Activated naive CD8-positive, alpha-beta T cell treated with anti-CD3 and anti-CD28 coated beads for 36 hours (primary cell): ENCODE measurements at places on chromosomes 4 and X.

- no peak for DNase-seq
These were observed 7.5 kb downstream of the FRYL start for GRCh38 chr4:48772556-48772955.

DNA sequence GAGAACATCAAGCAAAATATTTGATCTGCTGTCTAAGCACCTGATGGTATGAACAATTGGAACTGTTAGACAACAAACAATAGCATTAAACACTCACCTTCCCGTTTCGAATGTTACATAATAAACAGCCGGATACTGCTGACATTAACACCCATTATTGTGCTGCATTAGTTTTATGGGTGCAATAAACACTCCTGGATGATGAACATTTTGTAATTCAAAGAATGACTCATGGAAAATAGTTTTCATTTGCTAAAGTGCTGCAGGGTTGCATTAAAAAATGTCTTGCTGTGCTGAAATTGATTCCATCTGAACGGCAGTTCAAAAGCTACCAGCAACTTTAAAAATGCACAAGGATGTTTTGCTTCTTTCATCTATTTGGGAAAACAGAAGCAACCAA lies 100.8 kb upstream of the SORBS2 start:
- no peak for DNase-seq

DNA sequence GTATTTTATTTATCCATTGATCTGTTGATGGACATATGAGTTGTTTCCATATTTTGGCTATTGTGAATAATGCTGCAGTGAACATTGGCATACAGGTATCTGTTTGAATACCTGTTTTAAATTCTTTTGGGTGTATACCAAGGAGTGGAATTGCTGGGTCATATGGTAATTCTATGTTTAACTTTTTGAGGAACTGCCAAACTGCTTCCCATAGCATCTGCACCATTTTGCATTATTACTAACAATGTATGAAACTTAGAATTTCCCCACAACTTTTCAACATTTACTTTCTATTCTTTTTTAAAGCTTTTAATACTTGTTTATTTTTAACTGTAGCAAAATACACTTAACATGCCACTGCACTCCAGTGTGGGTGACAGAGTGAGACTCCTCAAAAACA lies 57.0 kb upstream of the MSN start:
- DNase-seq, result no peak

- no peak for DNase-seq
These were observed 4.5 kb upstream of the CSN2 start for GRCh38 chr4:69970071-69970470.
